Stimulated activated CD8-positive, alpha-beta memory T cell treated with anti-CD3 and anti-CD28 coated beads, Interleukin-15, amount 100 ng/mL, for 24 hours (primary cell): ENCODE measurements at places on chromosomes 2 and 18.

DNA sequence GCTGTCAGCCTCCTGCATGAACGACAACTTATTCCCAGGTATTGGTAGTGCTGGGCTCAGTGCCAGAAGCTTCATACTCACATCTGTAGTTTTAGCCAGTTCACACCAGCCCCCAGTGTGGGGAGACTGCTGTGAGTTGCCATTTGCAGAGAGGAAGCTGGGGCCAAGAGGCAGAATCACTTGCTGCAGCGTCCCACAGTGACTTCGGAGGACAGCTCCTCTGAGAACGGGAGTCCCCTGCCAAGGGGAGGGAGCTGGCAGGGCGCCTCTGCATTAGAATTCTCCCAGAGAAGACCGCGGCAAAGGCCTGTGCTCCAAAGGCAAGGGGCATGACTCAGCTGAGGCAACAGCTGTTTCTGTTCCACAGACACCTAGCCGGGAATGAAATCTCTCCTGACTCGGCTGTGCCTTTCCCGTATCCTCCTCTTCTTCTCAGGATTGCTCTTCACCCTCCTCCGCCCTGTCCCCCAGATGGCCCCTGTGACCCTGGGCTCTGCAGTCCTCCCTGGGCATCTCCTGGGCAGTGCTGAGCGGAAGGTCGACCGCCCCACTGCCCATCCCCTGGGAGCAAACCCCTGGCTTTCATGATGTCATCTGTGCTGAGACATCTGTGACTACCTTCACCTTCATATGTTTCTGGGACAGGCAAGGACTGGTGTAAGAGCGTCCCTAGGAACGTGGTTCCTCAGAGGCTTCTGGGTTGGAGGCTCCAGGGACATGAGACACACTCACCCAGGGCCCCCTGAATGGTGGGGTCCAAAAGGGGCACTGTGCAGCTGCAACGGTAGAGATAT lies 18.0 kb downstream of the MAL start:
- no peak for DNase-seq

DNA sequence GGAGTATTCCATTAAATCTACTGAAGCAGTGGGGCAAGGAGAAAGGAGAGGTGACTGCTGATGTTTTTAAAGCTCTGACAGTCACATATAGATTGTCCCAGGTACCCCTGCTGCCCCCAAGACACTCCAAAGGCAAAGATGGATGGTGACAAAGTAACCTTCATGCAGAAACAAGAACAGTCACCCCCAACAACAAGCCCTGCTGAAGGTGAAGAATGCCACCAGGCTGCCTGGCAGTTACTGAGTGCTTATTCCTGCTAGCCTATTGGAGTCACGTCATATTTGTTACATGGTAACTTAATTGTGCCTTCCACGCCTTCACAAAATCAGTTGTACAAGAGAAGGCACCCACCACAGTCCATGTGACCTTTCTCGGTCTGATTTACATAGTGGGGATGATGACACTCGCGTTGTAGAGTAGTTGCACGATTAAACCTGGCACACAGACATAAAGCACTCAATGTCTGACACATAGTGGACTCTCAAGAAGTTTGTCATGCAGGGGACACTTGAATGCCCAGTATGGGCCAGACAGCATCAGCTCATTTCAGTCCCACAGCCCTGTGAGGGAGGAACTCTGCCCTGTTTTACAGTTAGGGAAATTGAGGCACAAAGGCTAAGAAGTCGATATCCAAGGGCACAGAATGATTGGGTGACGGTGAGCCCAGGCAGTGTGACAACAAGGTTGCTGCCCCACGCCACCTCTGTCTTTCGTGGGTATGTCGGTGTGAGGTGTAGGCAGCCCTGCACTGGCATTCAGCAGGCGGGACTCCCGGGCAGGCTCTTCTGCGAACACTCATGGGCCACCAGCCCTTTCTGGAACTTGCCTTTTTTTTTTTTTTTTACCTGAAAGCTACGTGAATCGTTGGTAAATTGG lies 62.7 kb downstream of the ZCCHC2 start:
- no peak for DNase-seq

DNA sequence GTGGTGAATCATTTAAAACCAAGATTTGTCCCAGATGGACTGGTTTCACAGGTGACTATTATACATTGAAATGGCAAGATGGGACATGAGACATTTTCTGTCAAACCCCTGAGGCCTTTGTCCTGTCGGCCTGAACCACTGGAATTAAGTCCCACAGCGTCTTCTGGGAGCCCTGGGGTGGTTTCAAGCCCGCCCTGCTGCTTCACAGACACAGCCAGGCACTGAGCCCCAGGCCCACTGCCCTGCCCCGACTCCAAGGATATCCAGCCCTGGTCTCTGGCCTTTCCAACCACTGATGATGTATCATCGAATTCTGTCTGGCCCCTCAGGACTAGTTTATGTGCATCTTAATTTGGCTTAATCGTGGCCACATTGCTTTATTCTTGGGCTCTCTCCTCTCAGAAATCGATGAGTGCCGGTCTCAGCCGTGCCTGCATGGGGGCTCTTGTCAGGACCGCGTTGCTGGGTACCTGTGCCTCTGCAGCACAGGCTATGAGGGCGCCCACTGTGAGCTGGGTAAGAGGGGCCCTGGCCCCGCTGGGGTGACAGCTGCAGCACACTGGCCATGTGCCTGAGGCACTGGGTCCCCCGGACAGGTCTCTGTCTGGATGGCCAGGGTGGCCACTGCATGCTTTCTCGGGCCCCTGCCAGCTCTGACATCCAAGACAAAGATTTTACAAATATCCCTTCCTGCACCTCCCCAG lies 39.5 kb downstream of the MTERF4 start:
- DNase-seq, result no peak

DNA sequence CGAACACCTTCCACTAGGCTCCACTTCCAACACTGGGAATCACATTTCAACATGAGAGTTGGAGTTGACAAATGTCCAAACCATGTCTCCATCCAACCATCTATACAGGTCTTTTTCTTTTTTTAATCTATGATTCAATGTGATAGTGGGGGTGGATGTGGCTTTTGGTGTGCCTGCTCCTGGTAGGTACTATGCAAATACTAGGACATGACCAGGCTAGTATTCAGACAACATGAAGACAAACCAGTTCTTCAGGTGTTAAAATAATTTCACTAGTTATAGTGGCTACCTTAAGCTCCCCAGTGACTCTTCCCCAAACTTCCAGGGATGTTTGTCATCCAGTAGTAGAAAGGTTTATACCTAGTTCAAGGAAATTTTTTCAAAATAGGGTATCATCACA lies 387.5 kb downstream of the CDH2 start:
- no peak for DNase-seq

DNA sequence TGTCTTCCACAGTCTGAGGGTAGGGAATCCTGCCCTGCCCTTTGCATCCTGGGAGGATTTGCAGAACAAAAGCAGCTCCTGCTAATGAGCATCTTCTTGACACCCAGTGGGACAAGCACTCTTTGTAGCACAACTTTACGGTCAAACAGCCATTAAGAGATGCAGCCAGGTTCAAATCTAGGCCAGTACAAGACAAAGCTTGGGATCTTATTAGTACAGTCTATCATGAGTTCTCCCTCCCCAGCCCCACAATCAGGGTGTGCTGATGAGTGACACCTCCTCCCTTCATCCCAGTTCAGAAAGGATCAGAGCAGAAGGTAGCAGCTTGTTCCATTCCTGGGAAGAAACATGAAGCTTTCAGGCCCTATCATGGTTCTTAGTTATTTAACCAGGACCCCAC lies 41.9 kb downstream of the MARCO start:
- no peak for DNase-seq

DNA sequence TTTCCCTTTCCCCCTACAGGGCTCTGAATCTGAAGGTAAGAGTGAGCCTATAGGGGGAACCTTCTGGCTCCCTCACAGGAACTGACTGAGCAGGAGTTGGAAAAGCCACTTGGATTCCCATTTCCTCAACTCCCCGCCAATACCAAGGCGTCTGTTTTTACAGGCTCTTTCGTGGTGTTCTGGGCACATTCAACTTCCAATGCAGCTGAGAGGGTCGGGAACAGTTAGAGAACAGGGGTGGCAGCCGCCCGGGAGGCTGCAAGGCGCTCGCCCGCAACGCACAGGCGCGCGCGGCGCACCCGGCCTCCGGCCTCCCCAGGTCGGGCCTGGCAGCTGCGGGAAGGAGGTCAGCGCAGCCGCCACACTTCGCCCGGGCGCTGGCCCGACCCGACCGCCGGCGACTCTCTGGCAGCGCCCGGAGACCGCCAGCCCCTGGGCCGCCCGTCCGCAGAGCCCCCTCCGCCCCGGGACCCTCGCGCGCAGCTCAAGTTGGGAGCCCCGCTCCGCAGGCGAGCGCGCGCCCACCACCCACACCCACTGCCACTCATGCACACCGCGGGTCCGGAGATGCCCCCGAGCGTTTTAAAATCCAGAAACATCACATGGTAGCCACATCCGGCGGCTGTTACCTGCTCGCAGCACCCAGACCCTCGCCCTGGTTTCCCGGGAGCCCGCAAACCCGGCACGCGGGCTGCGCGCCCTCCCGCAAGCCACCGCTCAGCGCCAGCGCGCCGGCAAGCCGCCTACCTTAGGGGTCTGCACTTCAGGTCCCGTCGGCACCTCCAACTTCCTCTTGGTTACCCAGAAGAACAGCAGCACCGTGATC lies 816 bp downstream of the GALNT14 start:
- no peak for DNase-seq

GRCh38 chr2:60507211-60507965 lies 46.1 kb downstream of the BCL11A start:
- DNase-seq, result no peak

- DNase-seq, result no peak
These were observed 37.7 kb upstream of the TBC1D8 start for GRCh38 chr2:101188683-101189405.

GRCh38 chr2:66962716-66963115 lies 434.4 kb upstream of the ETAA1 start:
- no peak for DNase-seq

- no peak for DNase-seq
These were observed 330.0 kb downstream of the PLCL1 start for GRCh38 chr2:198134293-198134955.

GRCh38 chr18:40866013-40866645 lies 1088.9 kb upstream of the PIK3C3 start:
- DNase-seq, result no peak

DNA sequence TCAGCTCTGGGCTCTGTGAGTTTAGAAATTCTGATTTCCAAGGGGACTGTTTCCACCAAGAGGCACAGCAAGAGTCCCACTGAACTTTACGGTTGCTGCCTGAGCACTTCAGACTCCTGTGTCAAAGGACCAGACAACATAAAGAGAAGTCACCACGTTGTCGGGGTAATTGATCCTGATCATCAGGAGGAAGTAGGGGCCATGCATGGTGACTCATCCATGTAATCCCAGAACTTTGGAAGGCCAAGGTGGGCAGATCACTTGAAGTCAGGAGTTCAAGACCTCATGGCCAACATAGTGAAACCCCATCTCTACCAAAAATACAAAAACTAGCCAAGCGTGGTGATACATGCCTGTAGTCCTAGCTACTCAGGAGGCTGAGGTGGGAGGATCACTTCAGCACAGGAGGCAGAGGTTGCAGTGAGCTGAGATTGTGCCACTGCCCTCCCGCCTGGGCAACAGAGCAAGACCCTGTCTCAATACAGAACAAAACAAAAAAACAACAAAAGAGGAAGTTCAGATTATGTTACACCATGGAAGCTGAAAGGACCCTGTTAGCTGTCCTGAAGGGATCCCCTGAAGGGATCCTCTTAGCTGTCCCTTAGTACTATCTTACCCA lies 9.4 kb upstream of the ASXL2 start:
- no peak for DNase-seq

DNA sequence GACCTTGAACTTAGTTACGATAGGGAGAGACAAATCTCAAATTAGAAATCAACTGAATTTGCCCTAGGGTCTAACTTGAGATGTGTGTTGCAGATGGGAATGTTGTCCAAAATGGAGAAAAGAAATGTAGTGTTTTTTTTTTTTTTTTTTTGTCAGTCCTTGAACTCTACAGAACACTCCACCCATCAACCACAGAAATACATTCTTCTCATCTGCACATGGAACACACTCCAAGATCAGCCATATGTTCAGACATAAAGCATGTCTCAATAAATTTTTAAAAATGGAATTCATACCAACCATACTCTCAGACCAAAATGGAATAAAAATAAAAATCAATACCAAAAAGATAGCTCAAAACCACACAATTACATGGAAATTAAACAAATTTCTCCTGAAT lies 526.5 kb downstream of the FBXO15 start:
- no peak for DNase-seq

DNA sequence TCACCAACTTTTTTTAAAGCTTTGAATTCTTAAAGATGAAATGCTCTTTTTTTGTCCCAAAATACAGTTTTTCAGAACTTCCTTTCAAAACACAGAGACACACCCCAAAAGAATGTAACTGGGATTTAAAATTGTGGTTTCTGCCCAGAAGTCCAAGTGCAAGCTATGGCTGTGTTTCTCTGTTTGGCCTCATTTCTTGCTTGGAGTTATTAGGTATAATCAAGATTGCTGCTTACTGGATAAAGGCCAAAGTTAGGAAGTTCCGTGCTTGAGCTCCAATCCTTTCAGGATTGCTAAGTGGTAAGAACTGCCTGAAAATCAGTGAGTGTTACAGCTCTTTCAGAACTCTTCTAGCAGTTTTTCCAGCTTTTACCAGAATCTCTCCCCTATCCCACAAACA lies 16.9 kb downstream of the ZBTB7C start:
- no peak for DNase-seq

GRCh38 chr2:70960833-70961647 lies 17.4 kb upstream of the ANKRD53 start:
- DNase-seq, result no peak

DNA sequence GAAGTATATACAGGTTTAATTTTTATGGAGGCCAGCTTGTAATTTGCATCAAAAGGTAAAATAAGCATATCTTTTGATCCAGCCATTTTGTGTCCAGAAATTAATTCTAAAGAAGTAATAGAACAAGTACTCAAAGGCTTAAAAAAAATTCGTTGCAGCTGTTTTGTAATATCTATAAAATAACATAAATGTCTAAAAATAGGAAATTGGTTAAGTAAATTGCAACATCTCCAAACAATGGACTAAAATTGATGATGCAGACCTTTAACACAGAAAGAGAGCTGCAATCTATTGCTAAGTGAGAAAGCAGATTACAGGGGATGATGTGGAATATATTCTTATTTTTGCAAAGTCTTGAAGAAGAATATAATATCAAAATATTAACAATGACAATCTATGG lies 19.4 kb downstream of the AAK1 start:
- DNase-seq, result no peak

- no peak for DNase-seq
These were observed 31.6 kb upstream of the ATG16L1 start for GRCh38 chr2:233219848-233220247.

DNA sequence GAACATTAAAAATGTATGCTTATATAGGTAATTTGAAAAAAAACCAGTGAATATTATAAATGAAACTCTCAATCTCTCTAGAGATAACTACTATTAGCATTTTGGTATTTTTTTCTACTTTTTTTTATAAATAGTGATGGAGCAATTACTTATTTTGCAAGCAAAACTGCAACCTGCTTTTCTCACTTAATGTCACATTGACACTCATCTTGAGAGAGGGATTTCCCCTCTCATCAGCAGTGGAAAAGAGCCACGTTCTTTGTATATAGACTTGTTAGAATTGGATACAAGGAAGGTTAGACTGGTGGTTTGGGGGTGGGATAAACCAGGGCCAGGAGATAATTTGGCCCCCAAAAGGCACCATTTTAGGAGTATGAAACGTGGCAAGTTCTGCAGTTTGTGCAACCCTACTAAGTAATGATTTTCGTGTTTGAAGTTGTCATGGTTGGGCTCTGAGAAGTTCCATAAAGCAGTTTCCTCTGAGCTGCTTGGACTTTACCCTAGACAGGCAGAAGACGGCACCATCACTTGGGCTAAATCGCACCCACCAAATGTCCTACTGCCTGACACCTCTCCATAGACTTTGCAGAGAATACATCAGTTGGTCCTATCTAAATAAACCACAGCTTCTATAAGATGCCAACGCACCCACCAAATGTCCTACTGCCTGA lies 194.0 kb downstream of the ACTR3 start:
- DNase-seq, result no peak
